ENCODE measurements at places on chromosomes 4 and X.
A peak's percentile ranks its signal among the peaks of the same experiment; 100 is the strongest.

GRCh38 chrX:15336023-15336413 lies 695 bp upstream of the PIGA start:
- H3K4me1 ChIP-seq: peaks cover 20% of the 10 kb centered on the region
- DNase-seq: peak; percentile 56
- peaks cover 8% of the 10 kb centered on the region for H3K36me3 ChIP-seq

DNA sequence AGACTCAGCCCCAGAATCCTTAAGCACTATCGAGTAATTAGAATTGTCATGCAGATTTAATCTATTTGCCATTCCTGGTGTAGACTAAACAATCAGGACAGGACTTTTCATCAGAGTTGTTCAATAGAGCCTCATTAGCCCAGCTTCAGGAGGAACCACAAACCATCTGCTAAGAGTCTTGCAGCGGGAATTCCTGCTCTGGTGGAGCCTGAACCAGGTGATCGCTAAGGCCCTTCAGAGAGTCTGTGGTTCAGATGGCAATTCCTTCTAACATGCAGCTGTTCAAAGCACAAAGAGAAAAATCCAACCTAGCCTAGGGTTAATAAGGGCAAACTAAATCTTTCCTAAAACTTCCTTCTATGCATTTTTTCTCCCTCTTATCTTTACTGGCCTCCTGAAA lies 119.1 kb upstream of the CPEB2 start:
- H3K4me1 ChIP-seq: no peaks in the 10 kb centered on the region
- H3K27ac ChIP-seq: no peak overlapping the region
- H3K27me3 ChIP-seq: no peaks in the 10 kb centered on the region
- no peaks in the 10 kb centered on the region for H3K36me3 ChIP-seq

GRCh38 chrX:3699821-3700381 lies 13.5 kb downstream of the PRKX start:
- peak overlapping the region; percentile 63 for H3K27ac ChIP-seq
- H3K36me3 ChIP-seq: no peaks in the 10 kb centered on the region
- peaks cover 50% of the 10 kb centered on the region for H3K4me1 ChIP-seq
- peak; percentile 44 for DNase-seq
- no peak overlapping the region for H3K4me3 ChIP-seq
- H3K27me3 ChIP-seq: no peaks in the 10 kb centered on the region

GRCh38 chr4:89894649-89895550 lies at the start of gene MMRN1:
Gene MMRN1 (plus strand): TSS chr4:89894854. CDS start chr4:89894972, 118 bp downstream.
- H3K4me3 ChIP-seq: peak within 1 kb of the TSS; percentile 11
- H3K36me3 ChIP-seq: no peaks in the 10 kb centered on the region
- DNase-seq: no peak
- peak within 1 kb of the TSS; percentile 13 for H3K27ac ChIP-seq

- no peaks in the 10 kb centered on the region for H3K4me1 ChIP-seq
- H3K27ac ChIP-seq: no peak overlapping the region
- H3K36me3 ChIP-seq: no peaks in the 10 kb centered on the region
- H3K4me3 ChIP-seq: no peak overlapping the region
- DNase-seq: no peak
Measured at GRCh38 chrX:138946926-138947325, 235.4 kb upstream of the FGF13 start.

DNA sequence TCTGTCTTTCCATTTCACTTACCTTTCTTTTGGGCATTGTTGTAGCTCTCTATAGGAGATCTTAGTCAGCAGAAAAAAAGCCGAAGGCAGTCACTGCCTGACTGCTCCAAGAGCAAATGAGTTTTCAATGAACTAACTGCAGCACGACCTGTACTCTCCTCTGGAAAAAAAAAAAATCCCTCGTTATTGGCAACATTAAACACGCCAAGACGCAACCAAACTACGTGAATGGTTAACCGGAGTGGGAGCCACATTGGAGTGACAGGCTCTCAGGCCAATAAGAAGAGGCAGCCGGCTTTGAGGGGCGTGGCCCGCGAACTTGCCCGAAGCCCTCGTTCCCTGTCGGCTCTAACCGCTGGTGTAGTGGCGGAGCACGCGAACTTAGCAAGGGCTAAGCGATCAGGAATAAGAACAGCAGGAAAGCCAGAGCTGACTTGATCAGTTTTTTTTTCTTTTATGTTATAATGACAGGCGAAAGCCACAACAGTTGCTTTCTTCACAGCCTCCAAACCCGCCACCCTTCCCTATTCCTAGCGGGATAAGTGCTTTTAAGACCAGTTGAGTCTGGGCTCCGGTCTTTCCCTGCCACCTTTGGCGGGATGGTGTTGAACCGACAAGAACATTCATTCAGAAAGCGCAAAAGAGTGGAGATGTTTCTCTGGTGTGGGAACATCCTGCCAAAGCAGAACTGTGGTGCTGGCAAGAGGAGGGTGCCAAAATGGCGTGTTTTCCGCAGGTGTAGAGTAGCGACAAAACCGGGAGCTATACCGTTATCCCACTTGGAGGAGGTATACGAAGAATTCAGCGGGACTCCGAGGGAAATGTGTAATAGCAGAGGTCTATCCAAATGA lies 80.0 kb downstream of the HMGN5 start:
- H3K27me3 ChIP-seq: no peaks in the 10 kb centered on the region
- peak overlapping the region; percentile 37 for H3K27ac ChIP-seq
- DNase-seq: peak; percentile 85
- no peaks in the 10 kb centered on the region for H3K36me3 ChIP-seq

- H3K27ac ChIP-seq: no peak overlapping the region
- peaks cover 37% of the 10 kb centered on the region for H3K4me1 ChIP-seq
- no peaks in the 10 kb centered on the region for H3K27me3 ChIP-seq
- H3K36me3 ChIP-seq: no peaks in the 10 kb centered on the region
Measured at GRCh38 chr4:148425327-148426110, 16.7 kb downstream of the NR3C2 start.

DNA sequence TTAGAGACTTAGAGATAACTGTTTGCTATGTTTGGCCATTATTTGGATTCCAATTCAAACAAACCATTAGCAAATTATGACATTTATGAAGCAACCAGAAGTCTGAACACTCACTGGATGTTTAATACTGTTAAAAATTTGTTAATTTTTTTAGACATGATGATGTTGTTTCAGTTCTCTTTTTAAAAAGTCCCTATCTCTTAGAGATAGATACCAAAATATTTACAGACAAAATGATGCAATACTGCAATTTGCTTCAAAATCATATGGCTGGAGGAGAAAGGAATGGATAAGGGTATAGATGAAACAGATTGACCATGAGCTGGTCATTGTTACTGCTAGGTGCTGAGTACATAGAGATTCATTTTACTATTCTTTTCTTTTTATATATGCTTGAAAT lies 534.6 kb downstream of the BCOR start:
- no peak overlapping the region for H3K4me3 ChIP-seq
- H3K27me3 ChIP-seq: no peaks in the 10 kb centered on the region
- no peaks in the 10 kb centered on the region for H3K36me3 ChIP-seq
- no peak overlapping the region for H3K27ac ChIP-seq
- H3K4me1 ChIP-seq: no peaks in the 10 kb centered on the region
- DNase-seq: no peak

DNA sequence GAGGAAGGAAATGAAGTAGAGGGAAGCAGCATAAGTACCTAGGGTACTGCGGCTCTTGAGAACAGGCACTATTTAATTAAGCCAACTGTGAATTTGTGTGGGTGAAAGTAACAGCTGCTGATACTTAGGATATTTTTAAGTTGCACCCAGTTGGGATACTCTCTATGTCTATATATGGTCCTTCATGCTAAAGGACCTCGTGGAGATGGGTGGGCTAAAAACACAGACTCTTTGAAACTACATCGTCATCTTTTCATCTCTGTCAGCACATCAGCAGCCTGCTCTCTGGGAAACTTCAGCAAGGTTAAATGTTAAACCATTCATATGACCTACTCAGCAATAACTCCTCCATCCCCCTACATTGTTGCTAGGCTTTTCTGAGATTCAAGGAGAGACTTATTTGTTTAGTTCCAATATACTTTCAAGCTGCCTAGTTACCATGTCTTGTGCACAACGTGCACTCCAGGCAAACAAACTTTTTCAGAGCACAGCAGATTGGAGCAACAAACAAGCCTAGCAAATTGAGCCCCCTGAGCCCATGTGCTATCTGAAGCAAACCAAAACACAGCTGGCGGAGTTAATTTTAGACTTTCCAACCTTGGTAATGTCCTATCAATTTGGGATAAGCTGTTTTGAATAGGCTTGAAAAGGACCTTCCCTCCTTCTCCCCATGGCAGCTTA lies 6.2 kb upstream of the MOB1B start:
- no peaks in the 10 kb centered on the region for H3K36me3 ChIP-seq
- H3K4me1 ChIP-seq: no peaks in the 10 kb centered on the region
- no peaks in the 10 kb centered on the region for H3K27me3 ChIP-seq
- H3K4me3 ChIP-seq: no peak overlapping the region

GRCh38 chr4:176065435-176066291 lies at the start of gene WDR17:
Gene WDR17 (plus strand): TSS chr4:176065841. CDS start chr4:176111581, 45,740 bp downstream.
- H3K27ac ChIP-seq: no peak within 1 kb of the TSS
- H3K4me1 ChIP-seq: peaks cover 9% of the 10 kb centered on the region
- DNase-seq: peak; percentile 66
- no peak within 1 kb of the TSS for H3K4me3 ChIP-seq
- no peaks in the 10 kb centered on the region for H3K27me3 ChIP-seq

- H3K36me3 ChIP-seq: no peaks in the 10 kb centered on the region
- no peak overlapping the region for H3K4me3 ChIP-seq
- H3K4me1 ChIP-seq: peaks cover under 1% of the 10 kb centered on the region
- no peak for DNase-seq
Measured at GRCh38 chr4:184541907-184542306, 67.6 kb upstream of the IRF2 start.

- DNase-seq: no peak
- no peak overlapping the region for H3K4me3 ChIP-seq
- H3K4me1 ChIP-seq: peaks cover 3% of the 10 kb centered on the region
Measured at GRCh38 chr4:122658377-122658776, 37.5 kb upstream of the IL21 start.

GRCh38 chr4:119136546-119136945 lies 914 bp downstream of the MYOZ2 start:
- no peak overlapping the region for H3K27ac ChIP-seq
- H3K4me1 ChIP-seq: peaks cover 36% of the 10 kb centered on the region
- H3K27me3 ChIP-seq: no peaks in the 10 kb centered on the region
- H3K4me3 ChIP-seq: no peak overlapping the region
- no peaks in the 10 kb centered on the region for H3K36me3 ChIP-seq

DNA sequence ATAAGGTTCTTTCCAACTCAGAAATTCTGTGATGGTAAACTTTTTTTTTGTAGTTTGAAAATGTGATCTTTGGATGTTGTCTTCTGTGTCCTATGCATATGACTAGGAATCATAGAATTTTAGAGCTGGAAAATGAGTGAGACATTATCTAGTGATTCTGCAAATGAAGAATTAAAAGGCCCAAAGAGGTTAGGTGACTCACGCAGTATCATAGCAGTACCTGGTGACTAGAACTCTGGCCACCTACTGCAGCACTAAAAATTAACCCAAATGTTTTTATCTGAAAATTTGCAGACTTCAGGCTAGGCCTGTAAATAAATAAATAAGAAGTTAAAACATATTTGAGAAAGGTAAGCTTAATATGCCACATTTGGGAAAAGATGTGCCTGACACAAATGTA lies 52.8 kb downstream of the NFKB1 start:
- H3K4me1 ChIP-seq: peaks cover 79% of the 10 kb centered on the region
- no peaks in the 10 kb centered on the region for H3K27me3 ChIP-seq
- no peaks in the 10 kb centered on the region for H3K36me3 ChIP-seq
- H3K4me3 ChIP-seq: no peak overlapping the region

- peak overlapping the region; percentile 64 for H3K27ac ChIP-seq
- DNase-seq: peak; percentile 59
- H3K27me3 ChIP-seq: no peaks in the 10 kb centered on the region
- H3K36me3 ChIP-seq: no peaks in the 10 kb centered on the region
- peaks cover 20% of the 10 kb centered on the region for H3K4me1 ChIP-seq
- peak overlapping the region; percentile 50 for H3K4me3 ChIP-seq
Measured at GRCh38 chrX:23952984-23953907, 45.4 kb downstream of the CXorf58 start.

- no peak overlapping the region for H3K27ac ChIP-seq
- no peaks in the 10 kb centered on the region for H3K27me3 ChIP-seq
- no peak for DNase-seq
- no peaks in the 10 kb centered on the region for H3K36me3 ChIP-seq
Measured at GRCh38 chr4:61182915-61183314, 17.2 kb upstream of the ADGRL3 start.

- H3K36me3 ChIP-seq: no peaks in the 10 kb centered on the region
- no peak overlapping the region for H3K27ac ChIP-seq
- no peak overlapping the region for H3K4me3 ChIP-seq
- no peaks in the 10 kb centered on the region for H3K4me1 ChIP-seq
Measured at GRCh38 chr4:62159306-62159705, 959.2 kb downstream of the ADGRL3 start.

GRCh38 chr4:149987330-149988086 lies 90.7 kb upstream of the DCLK2 start:
- no peaks in the 10 kb centered on the region for H3K27me3 ChIP-seq
- no peak for DNase-seq
- no peak overlapping the region for H3K4me3 ChIP-seq
- peaks cover 21% of the 10 kb centered on the region for H3K4me1 ChIP-seq

DNA sequence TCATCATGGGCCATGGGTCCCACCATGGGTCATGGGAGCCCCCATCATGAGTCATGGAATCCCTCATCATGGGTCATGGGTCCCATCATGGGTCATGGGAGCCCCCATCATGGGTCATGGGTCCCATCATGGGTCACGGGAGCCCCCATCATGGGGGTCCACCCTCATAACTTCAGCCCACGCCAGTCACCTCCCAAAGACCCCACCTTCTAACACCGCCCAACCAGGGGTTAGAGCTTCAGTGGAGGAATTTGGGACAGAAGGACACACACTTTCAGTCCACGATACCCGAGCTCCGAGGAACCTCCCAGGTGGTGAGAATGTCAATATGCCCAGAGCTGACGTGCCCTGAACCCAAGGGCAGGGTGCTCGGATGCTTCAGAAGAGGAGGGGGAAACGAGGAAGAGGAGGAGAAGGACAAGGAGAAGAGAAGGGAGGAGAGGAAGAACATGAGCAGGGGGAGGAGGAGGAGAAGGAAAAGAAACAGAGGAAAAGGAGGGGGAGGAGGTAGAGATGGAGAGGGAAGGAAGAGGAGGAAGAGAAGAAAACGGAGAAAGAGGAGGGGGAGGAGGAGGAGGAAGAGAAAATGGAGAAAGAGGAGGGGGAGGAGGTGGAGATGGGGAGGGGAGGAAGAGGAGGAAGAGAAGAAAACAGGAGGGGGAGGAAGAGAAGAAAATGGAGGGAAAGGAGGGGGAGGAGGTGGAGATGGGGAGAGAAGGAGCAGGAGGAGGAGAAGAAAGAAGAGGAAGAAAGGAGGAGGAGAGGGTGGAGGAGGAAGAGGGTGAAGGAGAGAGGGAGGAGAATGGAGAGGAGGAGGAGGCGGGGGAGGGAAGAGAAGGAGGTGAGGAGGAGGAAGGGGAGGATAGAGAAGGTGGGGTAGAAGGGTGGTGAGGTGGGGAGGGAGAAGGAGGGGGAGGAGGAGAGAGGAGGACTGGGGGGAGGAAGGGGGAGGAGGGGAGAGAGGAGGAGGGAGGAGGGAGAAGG lies 17.7 kb downstream of the IL3RA start:
- H3K27me3 ChIP-seq: no peaks in the 10 kb centered on the region
- H3K4me3 ChIP-seq: no peak overlapping the region
- H3K36me3 ChIP-seq: no peaks in the 10 kb centered on the region
- no peaks in the 10 kb centered on the region for H3K4me1 ChIP-seq

DNA sequence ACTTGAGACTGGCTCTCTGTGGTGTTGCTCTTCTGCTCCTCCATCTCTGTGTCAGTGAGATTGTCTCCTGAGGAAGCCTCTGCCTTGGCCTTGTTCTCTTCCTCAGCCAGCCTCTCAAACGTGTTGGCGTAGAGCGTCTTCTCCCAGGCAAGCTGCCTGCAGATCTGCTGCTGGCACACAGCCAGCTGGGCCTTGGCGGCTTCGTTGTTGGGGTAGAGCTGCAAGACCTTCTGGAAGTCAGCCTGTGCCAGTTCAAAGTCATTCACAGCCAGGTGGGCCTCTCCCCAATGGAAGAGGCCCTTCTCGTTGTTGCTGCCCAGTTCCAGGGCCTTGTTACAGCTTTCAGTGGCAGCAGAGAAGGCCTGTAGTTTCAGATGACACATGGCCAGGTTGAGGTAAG lies 159.1 kb downstream of the NDST3 start:
- H3K4me1 ChIP-seq: no peaks in the 10 kb centered on the region
- no peak for DNase-seq
- H3K36me3 ChIP-seq: no peaks in the 10 kb centered on the region
- H3K4me3 ChIP-seq: no peak overlapping the region
